ENCODE measurements at places on chromosomes 2 and 18. TPM values are rescaled to one million over a fixed set of nuclear protein-coding genes. Genes with fewer than 3 reads are reported as not detected.

DNA sequence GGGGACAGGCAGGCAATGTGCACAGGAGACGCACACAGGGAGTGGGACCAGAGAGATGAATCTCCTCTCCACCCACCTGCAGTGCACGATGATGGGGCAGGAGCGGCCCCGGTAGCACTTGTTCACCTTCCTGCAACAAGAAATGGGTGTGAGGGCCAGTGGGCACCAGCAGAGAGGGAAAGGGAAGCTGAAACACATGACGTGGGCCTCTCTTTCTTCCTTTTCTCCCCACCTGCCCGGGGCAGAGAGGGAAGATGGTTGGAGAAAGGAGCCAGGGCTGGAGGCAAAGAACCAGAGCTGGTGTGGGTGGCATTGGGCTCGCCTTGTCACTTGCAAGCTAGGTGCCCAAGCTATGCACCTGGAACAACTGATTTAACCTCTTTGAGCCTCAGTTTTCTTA, 12.2 kb downstream of the DNAJB2 start:
- peaks cover 5% of the 10 kb centered on the region for H3K27me3 ChIP-seq
- no peak overlapping the region for H3K4me3 ChIP-seq
- no peaks in the 10 kb centered on the region for H3K4me1 ChIP-seq
- DNase-seq, result no peak
- H3K27ac ChIP-seq, result no peak overlapping the region

- no peak overlapping the region for H3K27ac ChIP-seq
- no peak for DNase-seq
- no peak overlapping the region for H3K4me3 ChIP-seq
Observed at GRCh38 chr2:182592691-182593393, 123.2 kb upstream of the DNAJC10 start.

- no peak overlapping the region for H3K27ac ChIP-seq
- no peaks in the 10 kb centered on the region for H3K27me3 ChIP-seq
- no peak overlapping the region for H3K4me3 ChIP-seq
- no peaks in the 10 kb centered on the region for H3K4me1 ChIP-seq
Observed at GRCh38 chr18:32201948-32202672, 12.3 kb downstream of the MEP1B start.

GRCh38 chr2:186543561-186544131, 46.2 kb upstream of the ITGAV start:
- H3K4me1 ChIP-seq, result peaks cover 21% of the 10 kb centered on the region
- no peak for DNase-seq
- H3K4me3 ChIP-seq, result no peak overlapping the region
- H3K36me3 ChIP-seq, result no peaks in the 10 kb centered on the region
- H3K27me3 ChIP-seq, result no peaks in the 10 kb centered on the region

GRCh38 chr2:128805237-128805636, 486.6 kb upstream of the HS6ST1 start:
- no peaks in the 10 kb centered on the region for H3K36me3 ChIP-seq
- H3K27me3 ChIP-seq, result no peaks in the 10 kb centered on the region
- no peak overlapping the region for H3K27ac ChIP-seq
- no peaks in the 10 kb centered on the region for H3K4me1 ChIP-seq
- no peak for DNase-seq
- H3K4me3 ChIP-seq, result no peak overlapping the region

GRCh38 chr2:43185146-43185545, 41.3 kb downstream of the ZFP36L2 start:
- no peaks in the 10 kb centered on the region for H3K36me3 ChIP-seq
- no peaks in the 10 kb centered on the region for H3K27me3 ChIP-seq
- no peak for DNase-seq
- H3K4me3 ChIP-seq, result no peak overlapping the region
- H3K27ac ChIP-seq, result no peak overlapping the region

DNA sequence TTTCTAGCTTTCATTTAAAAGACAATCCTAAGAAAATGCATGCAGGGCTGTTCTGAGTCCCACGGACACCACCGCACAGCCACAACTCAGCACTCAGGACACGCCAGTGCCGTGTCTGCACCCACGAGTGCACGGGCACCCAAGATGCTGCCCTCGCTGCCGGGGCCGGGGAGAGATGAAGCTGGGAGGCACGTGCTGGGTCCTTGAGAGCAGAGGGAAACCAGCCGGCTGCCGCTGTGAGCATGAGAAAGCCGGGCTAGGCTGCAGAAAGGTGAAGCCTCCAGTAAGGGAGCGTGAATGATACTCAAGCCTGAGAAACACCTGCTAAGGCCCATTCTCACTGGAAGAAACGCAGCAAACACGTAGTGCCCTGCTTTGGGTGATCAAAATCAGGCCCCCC, 4.8 kb downstream of the COPS9 start:
- H3K4me1 ChIP-seq, result peaks cover 6% of the 10 kb centered on the region
- no peak overlapping the region for H3K4me3 ChIP-seq
- H3K36me3 ChIP-seq, result no peaks in the 10 kb centered on the region
- no peaks in the 10 kb centered on the region for H3K27me3 ChIP-seq
- DNase-seq, result no peak

DNA sequence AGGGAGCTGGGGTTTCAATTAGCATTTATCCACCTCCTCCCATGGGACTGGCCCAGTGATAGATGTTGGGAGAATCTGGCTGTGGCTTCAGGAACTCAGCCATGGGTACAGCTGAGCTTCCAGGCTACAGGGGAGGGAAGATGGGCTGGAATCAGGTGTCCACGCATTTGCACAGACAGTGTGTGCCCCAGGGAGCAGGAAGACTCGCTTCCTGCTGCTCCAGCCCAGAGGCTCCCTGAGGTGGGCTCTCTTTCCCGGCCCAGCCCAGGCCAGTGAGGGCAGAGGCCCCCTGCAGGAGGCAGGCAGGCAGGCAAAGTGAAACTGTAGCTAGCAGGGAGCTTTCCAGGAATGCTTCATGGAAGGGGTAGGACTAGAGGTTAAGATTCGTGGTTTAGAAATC, 28.7 kb downstream of the DYSF start:
- H3K27me3 ChIP-seq, result no peaks in the 10 kb centered on the region
- H3K36me3 ChIP-seq, result no peaks in the 10 kb centered on the region

DNA sequence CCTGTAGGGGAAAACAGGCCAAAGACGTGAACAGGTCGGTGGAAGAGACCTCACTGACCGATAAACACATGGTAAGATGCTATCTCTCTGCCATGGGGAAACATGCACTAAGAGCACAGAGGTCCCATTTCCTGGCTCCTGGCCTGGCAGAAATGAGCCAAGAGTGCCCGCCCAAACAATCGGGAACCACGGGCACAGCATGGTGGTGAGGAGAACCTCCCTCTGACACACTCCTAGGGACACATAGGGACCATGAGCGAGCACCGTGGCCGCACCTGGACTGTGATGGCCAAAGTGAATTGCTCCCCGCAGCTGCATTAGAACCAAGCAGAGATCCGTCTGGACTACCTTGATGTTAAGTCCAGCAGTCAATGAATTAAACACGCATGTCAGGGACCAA, 11.1 kb downstream of the HS6ST1 start:
- H3K4me3 ChIP-seq, result no peak overlapping the region
- H3K27me3 ChIP-seq, result no peaks in the 10 kb centered on the region
- H3K4me1 ChIP-seq, result peaks cover 48% of the 10 kb centered on the region

TUBA4A gene
- total RNA-seq, result 84.0 TPM

- no peak overlapping the region for H3K27ac ChIP-seq
- DNase-seq, result no peak
- no peaks in the 10 kb centered on the region for H3K36me3 ChIP-seq
Observed at GRCh38 chr2:202831242-202832220, 40.0 kb downstream of the ICA1L start.

- H3K27ac ChIP-seq, result no peak overlapping the region
- DNase-seq, result no peak
- H3K36me3 ChIP-seq, result no peaks in the 10 kb centered on the region
- no peak overlapping the region for H3K4me3 ChIP-seq
Observed at GRCh38 chr18:33184958-33185357, 255.6 kb downstream of the CCDC178 start.

DNA sequence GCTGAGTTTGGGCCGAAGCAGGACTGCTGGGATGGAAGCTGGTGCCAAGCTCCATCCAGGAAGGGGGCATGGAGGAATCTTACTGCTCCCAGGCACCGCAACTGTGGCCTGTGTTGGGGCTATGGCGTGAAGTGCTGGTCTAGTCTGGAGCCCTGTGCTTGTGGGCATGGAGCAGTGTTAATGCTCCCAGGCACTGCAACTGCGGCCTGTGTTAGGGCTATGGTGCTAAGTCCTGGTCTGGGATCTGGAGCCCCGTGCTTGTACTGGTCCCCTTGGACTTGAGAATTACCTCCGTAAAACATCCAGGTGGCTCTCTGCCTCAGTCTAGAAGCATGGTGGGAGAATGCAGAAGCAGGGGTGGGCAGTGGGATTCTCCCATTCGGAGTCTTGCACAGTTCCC, 1379.4 kb upstream of the ACVR2A start:
- DNase-seq, result no peak
- no peak overlapping the region for H3K27ac ChIP-seq
- no peak overlapping the region for H3K4me3 ChIP-seq
- H3K27me3 ChIP-seq, result no peaks in the 10 kb centered on the region
- H3K4me1 ChIP-seq, result no peaks in the 10 kb centered on the region
- no peaks in the 10 kb centered on the region for H3K36me3 ChIP-seq

TBC1D8 gene
- 11.7 TPM for total RNA-seq

TEKT4 gene
- total RNA-seq, result 1.8 TPM

SPATS2L gene
- total RNA-seq, result 96.0 TPM

- H3K36me3 ChIP-seq, result peaks cover 3% of the 10 kb centered on the region
- no peak for DNase-seq
- H3K4me1 ChIP-seq, result no peaks in the 10 kb centered on the region
- H3K27me3 ChIP-seq, result no peaks in the 10 kb centered on the region
Observed at GRCh38 chr2:26202981-26203490, 30.1 kb downstream of the GAREM2 start.

DNA sequence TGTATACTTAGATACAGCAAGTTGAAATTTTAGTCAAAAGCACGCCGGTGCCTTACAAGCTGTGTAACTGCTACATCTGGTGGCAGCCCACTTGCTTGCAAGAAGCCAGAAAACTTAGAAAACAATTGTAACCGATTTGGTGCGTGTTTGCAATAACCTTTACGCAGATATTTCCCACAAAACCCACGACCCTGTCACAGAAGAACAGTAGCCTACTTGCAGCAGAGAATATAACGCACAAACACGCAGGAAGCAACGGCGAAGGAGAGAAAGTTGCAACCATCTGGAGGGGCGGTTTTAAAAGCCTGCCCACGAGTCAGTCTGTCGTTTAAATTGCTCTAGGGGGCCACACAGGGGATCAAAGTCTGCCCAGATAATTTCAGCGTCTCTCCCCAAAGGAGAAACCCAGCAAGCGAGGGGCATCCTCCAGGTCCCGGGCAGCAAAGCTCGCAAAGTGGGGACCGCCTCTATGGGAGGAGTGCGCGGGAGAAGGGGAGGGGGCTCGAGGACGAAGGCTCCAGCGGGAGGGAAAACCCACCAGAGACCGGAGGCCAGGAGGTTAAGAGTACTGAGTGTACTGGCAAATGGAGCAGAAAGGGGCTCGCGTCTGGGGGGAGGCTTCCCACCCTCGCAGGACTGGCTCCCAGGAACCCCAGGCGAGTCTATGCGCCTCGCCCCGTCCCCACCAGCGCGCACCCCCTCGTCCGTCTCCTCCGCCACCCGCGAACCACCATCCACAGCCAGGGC, 1.1 kb downstream of the TLK1 start:
- no peaks in the 10 kb centered on the region for H3K36me3 ChIP-seq
- no peaks in the 10 kb centered on the region for H3K27me3 ChIP-seq
- peak overlapping the region; percentile 96 for H3K27ac ChIP-seq
- H3K4me3 ChIP-seq, result peak overlapping the region; percentile 68
- DNase-seq, result peak; percentile 59

- no peaks in the 10 kb centered on the region for H3K27me3 ChIP-seq
- H3K4me1 ChIP-seq, result no peaks in the 10 kb centered on the region
- H3K4me3 ChIP-seq, result no peak overlapping the region
- no peak overlapping the region for H3K27ac ChIP-seq
- DNase-seq, result no peak
Observed at GRCh38 chr2:237141571-237142051, 55.9 kb downstream of the COPS8 start.

- no peaks in the 10 kb centered on the region for H3K27me3 ChIP-seq
- H3K4me1 ChIP-seq, result no peaks in the 10 kb centered on the region
- no peaks in the 10 kb centered on the region for H3K36me3 ChIP-seq
- no peak overlapping the region for H3K4me3 ChIP-seq
Observed at GRCh38 chr18:3761266-3761665, 311.3 kb downstream of the TGIF1 start.

GRCh38 chr2:216426166-216426777, 14.0 kb downstream of the SMARCAL1 start:
- H3K4me3 ChIP-seq, result no peak overlapping the region
- no peak for DNase-seq
- no peaks in the 10 kb centered on the region for H3K4me1 ChIP-seq
- no peaks in the 10 kb centered on the region for H3K27me3 ChIP-seq
- H3K36me3 ChIP-seq, result no peaks in the 10 kb centered on the region
- H3K27ac ChIP-seq, result no peak overlapping the region

GRCh38 chr18:56413862-56414261, 224.5 kb downstream of the TXNL1 start:
- no peaks in the 10 kb centered on the region for H3K27me3 ChIP-seq
- H3K36me3 ChIP-seq, result no peaks in the 10 kb centered on the region
- no peak for DNase-seq
- H3K4me1 ChIP-seq, result no peaks in the 10 kb centered on the region
- H3K27ac ChIP-seq, result no peak overlapping the region

- H3K4me1 ChIP-seq, result peaks cover 51% of the 10 kb centered on the region
- no peak overlapping the region for H3K4me3 ChIP-seq
- H3K27me3 ChIP-seq, result no peaks in the 10 kb centered on the region
- H3K27ac ChIP-seq, result peak overlapping the region; percentile 33
- H3K36me3 ChIP-seq, result no peaks in the 10 kb centered on the region
Observed at GRCh38 chr2:27720004-27720551, 51.4 kb upstream of the MRPL33 start.

GPR17 gene
- total RNA-seq, result 0.26 TPM

- H3K36me3 ChIP-seq, result no peaks in the 10 kb centered on the region
- peaks cover 3% of the 10 kb centered on the region for H3K4me1 ChIP-seq
- no peak overlapping the region for H3K27ac ChIP-seq
- H3K4me3 ChIP-seq, result no peak overlapping the region
- DNase-seq, result no peak
Observed at GRCh38 chr2:234996941-234997270, 45.1 kb downstream of the SH3BP4 start.

DNA sequence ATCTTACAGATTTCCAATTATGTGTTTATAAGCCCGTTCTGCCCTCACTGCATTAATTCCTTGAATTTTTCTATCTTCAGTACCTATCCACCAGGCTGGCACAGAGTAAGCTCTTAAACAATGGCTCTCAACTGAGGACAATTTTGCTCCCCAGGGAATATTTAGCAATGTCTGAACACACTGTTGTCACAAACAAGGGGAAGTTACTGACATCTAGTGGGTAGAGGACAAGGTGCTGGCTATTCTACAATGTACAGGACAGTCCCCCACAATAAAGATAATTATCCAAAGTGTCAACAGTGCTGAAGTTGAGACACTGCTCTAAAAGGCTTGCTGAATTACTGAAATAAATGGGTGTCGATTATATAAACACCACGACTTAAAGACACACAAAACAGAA, 5.0 kb downstream of the NDUFS1 start:
- no peaks in the 10 kb centered on the region for H3K27me3 ChIP-seq
- no peak overlapping the region for H3K4me3 ChIP-seq
- H3K36me3 ChIP-seq, result peaks cover 3% of the 10 kb centered on the region

- no peaks in the 10 kb centered on the region for H3K36me3 ChIP-seq
- no peaks in the 10 kb centered on the region for H3K27me3 ChIP-seq
- no peak overlapping the region for H3K4me3 ChIP-seq
- no peak for DNase-seq
- H3K27ac ChIP-seq, result no peak overlapping the region
- H3K4me1 ChIP-seq, result no peaks in the 10 kb centered on the region
Observed at GRCh38 chr2:155965415-155966063, 367.0 kb downstream of the NR4A2 start.

BCS1L gene
- 27.1 TPM for total RNA-seq

- no peak for DNase-seq
- H3K27ac ChIP-seq, result peak overlapping the region; percentile 98
- H3K4me3 ChIP-seq, result peak overlapping the region; percentile 88
- H3K36me3 ChIP-seq, result no peaks in the 10 kb centered on the region
Observed at GRCh38 chr18:62523255-62523588, 397 bp downstream of the ZCCHC2 start.

Measured in left lung (tissue), 14 donors.